ENCODE measurements at places on chromosomes 16 and 17.
A peak's percentile ranks its signal among the peaks of the same experiment; 100 is the strongest.

GRCh38 chr16:55120408-55120807 is 189.7 kb downstream of the IRX5 start:
- DNase-seq, result peak; percentile 22

- no peak for DNase-seq
These were observed 7.5 kb upstream of the ADCY9 start for GRCh38 chr16:4123616-4124300.

GRCh38 chr17:37206299-37206698 is 169.5 kb upstream of the C17orf78 start:
- no peak for DNase-seq

GRCh38 chr17:80397686-80398085 is 17.3 kb upstream of the ENDOV start:
- DNase-seq, result no peak

DNA sequence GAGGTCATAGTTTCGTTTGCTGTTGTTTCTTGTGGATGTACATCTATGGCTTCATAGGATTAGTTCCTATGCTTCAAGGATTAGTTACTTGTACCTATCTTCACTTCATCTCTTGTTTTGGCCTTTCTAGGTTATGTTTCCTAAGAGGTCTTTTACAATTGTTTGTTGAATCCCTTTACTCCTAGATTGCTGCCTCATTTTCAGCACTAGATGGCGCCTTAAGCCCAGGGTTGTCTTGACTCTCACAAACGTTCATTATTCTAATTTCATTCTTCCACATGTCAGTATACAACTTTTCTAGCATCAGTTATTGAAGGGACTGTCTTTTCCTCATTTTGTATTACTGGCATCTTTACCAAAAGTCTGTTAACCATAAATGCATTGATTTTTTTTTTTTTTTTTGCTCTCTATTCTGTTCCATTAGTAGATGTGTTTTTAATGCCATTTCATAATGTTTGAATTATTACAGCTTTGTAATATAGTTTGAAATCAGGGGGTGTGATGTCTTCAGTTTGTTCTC is 45.0 kb upstream of the NACA2 start:
- peak; percentile 39 for DNase-seq

- DNase-seq, result no peak
These were observed 10.4 kb downstream of the NHERF1 start for GRCh38 chr17:74758848-74759168.

DNA sequence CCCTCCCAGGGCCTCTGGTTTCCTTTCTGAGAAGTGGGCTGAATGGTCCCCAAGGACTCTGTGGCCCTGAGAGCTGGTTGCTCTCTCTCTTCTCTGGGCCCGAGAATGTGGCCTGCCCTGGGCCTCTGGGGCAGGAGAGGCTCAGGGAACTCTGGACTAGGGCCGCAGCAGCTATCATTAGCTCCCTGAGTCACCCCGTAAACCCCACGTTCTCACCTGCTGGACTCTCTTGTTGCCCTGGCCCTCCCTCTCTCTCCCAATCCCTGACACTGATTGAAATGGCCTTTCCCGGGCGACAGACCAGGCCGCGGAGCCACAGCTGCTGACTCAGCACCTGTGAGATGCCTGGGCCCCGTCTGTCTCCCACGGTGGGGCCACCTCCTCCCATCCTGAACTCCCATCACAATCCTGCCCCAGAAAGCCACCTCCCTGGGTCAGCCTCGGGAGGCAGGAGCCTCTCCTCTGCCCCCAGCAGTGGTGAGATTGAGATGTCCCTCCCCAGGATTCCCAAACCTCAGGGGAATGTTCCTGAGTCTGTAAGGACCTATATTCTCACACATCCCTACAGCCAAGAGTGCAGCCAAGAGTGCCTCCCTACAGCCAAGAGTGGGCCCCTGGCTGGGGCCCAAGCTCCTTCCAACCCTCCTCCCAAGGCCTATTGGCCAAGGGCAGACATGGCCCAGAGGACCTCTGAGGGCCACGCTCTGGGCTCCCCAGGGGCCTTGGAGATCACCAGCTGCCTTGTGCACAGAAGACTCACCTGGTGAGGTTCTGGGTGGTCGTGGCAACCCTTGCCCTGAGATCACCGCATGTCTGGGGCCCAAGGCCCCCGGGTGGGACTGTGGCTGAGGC is 470 bp downstream of the TRPV3 start:
- DNase-seq, result no peak

DNA sequence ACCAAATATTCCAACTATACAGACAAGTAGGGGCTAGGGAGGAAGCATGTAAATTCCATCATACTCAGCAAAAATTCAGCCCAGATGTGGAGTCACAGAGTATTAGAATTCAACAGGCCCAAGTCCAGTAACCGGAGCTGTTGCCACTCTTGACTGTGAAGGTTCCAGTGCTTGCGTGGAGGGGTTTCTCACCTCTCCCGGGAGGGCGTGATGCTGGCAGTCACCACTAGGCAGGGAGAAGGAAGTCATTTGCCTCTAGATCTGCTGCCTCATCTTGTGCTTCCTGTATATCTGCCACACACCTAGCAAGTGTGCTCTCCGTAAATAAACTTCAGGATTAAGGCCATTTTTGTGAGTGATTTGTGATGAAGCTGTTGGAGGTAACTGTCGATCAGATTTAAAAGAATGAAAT is 1.0 kb upstream of the CKLF start:
- peak; percentile 63 for DNase-seq

DNA sequence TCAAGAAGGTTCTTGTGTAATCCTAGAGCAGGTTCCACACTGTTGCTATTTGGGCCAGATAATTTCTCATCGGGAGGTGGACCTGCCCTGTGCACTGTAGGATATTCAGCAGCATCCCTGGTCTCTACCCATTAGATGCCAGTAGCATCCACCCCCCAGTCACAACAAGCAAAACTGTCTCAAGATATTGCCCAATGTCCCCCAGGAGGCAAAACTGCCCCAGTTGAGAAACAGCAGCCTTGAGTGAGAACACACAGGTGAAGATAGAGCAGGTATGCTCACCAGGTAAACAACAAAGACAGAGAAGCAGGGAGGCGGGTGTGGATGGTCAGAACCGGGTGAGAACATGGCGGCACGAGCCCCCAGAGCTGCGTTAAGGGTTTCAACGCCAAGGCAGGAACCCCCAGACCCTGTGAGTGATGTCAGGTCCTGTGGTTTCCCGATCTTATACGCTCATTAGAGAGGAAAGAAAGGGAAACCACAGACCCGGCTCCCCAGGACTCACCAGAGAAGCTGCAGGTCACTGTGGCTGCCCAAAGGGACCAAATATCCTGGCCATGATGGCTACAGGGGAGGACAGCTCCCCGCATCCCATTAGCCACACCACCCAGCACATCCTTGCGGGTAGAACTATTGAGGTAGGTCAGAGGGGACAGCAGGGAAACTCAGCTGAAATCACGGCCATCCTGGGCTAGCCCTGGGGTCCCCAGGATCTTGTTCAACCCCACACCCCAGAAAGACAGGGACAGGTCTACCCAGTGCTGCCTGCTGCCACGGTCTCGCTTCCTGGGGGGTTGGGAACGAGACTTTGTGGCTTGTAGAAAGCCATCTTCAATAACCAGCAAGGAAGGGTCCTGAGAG is 21.2 kb downstream of the CDC42EP4 start:
- DNase-seq, result no peak

GRCh38 chr16:54284319-54284930 is 2.2 kb downstream of the IRX3 start:
- no peak for DNase-seq

DNA sequence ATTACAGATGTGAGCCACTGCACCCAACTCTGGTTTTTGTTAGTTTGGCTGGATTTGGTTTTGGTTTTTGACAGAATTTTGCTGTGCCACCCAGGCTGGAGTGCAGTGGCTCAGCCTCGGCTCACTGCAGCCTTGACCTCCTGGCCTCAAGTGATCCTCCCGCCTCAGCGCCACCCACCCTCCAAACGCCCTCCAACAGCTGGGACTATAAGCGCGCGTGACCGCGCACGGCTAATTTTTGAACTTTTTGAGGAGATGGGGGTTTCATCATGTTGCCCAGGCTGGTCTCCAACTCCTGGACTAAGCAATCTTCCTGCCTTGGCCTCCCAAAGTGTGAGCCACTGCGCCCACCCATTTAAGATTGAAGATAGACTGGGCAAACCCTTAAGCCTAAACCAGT is 84.4 kb upstream of the RPRML start:
- DNase-seq, result no peak

- peak; percentile 84 for DNase-seq
These were observed at the start of gene PLCG2 for GRCh38 chr16:81778861-81779535. Gene PLCG2 (plus strand): TSS chr16:81779291. CDS start chr16:81785990, 6,699 bp downstream.

DNA sequence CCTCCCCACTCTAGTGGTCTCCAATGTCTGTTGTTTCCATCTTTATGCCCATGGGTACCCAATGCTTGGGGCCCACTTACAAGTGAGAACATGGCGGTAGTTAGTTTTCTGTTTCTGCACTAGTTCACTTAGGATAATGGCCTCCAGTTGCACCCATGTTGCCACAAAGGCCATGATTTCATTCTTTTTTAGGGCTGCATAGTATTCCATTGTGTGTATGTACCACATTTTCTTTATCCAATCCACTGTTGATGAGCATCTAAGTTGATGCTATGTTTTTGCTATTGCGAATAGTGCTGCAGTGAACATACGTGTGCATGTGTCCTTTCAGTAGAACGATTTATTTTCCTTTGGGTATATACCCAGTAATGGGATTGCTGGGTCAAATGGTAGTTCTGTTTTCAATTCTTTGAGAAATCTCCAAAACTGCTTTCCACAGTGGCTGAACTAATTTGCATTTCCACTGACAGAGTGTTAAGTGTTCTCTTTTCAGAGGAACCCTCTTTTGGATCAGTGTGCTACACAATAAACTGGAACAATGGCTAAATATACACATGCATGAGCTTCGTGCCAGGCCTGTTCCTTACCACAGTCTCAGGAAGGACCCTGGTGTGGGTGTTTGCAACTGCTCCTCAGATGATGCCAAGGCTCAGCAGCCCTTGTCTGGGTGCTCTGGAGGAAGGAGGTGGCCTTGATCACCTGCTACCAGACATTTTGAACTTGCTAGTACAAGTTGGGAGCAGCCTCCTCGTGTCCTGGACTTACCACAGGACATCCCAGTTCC is 34.4 kb downstream of the KNOP1 start:
- DNase-seq, result no peak

DNA sequence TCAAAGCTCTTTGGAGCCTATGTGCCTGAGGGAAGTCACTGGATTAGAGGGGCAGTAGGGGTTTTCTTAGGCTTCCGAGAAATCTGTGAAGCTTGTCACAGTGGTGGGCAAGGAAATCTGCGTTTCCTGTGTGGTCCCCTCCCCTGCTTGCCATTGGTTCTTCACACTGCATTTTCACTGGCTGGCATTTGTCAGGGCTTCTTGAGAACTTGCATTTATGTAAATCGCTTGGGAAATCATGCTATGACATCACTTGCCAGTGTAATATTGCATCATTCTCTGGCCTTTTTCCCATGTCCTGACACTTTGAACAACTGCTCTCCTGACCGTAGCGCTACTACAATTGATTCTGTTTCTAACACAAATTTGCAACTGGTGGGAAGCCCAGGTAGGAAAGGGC is 1.8 kb downstream of the CACNG3 start:
- no peak for DNase-seq

DNA sequence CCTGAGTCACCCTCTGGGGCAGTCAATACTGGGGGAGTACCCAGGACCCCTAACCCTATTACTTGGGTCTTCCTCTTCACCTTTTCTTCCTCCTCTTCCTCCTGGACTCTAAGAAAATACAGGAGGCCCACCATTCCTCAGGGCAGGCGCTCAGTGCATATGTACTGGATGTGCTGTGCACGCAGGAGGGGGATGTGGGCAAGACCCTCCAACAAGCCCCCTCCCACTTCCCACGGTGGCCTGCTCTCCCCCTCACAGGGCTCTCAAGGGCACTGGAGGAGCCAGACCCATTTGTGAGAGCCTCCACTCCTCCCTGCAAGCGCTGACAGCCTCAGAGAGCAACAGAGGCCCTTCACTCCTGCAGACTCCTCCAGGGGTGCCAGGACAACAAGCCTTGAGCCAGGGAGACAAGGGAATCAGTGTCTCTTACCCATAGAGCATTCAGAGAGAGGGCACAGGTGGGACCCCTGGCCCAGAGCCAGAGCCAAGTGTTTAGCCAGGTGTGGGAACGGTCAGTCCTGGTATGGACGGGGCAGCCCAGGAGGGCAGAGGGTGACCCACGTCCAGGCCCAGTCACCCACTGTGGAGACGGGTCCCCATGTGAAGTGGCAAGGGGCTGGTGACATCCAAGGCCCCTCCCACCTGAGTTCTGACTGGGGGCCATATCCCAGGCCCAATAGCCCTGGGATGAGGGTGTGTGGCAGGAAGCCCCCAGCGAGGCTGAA is 27.3 kb upstream of the KSR1 start:
- DNase-seq, result no peak

DNA sequence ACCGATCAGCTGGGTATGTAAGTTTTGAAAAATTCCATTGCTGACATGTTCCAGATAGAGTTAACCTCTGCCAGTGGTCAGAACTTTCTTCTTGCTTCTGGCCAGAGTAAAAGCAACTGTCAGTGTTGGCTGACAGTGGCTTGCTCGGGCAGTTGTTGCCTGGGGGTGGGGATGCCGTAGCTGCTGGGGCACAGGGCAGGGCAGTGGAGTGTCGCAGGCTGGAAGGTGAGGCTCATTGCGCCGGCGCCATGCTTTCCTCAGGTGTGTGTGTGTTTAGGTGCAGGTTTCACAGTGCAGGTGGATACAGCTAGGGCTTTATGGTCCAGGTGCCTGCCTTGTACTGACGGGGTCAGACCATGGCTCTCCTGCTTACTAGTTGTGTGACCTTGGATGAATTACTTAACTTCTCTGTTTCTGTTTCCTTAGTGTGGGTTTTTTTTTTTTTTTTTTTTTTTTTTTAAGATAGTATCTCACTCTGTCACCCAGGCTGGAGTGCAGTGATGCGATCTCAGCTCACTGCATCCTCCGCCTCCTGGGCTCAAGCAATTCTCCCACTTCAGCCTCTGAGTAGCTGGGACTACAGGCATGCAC is 156.4 kb downstream of the SNX29 start:
- no peak for DNase-seq

DNA sequence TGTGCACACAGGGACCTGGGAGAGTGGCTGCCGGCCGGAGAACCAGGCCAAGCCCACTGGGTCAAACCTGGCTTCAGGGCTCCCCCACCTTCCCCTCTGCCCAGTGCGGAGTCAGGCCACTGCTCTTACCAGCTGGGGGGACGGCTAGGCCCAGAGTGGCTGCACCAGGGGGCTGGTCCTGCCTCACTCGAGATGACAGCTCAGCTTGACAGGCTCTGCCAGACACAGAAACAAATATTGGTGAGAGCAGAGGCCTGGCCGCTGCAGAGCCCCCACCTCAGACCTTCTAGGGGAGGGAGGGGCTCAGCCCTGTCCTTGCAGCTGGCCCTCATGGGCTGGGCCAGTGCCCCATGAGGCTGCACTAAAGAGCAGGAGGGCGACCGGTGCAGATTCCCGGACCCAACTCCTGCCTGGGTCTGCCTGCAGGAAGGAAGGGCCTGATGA is 4.5 kb downstream of the NUDT16L1 start:
- no peak for DNase-seq

GRCh38 chr17:63798572-63799106 is 24.7 kb downstream of the DDX42 start:
- DNase-seq, result no peak
